ENCODE measurements at places on chromosomes 7 and 10. TPM values are rescaled to one million over a fixed set of nuclear protein-coding genes. Genes with fewer than 3 reads are reported as not detected.

GRCh38 chr10:17814973-17815372 is 5.8 kb downstream of the MRC1 start:
- no peak for DNase-seq

- no peak for DNase-seq
Measured at GRCh38 chr7:81534446-81534845, 235.4 kb downstream of the HGF start.

The TMEM60 gene
- 14.2 TPM for total RNA-seq

DNA sequence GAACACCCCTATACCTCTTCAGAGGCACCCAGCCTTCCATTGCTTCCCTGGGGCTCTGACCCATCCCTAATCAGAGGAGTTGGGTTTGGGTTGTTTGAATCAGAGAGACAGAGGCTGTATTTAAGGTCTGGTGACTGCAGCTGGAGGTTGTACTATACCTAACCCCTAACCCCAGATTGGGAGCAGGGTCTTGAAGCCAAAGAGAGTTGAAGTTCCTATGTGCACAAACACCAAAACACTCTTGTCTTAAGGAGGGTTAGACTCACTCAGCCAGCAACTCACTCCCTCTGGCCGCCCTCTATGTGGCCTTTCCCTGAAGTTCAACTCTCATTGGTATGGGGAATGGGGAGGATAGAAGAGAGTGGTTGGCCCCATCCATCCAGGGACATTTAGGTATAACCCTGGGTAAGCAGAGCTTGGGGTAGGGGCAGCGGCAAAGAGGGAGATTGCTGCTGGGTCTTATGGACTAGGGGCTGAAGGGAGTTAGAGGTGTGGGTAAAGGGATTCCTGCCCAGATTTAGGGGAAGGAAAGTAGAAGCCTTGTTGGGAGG is 80.0 kb downstream of the PAX2 start:
- no peak for DNase-seq

GRCh38 chr10:5500162-5500670 is 846 bp upstream of the CALML5 start:
- no peak for DNase-seq

- no peak for DNase-seq
Measured at GRCh38 chr10:102593074-102593803, 51.0 kb upstream of the TRIM8 start.

- no peak for DNase-seq
Measured at GRCh38 chr10:100143756-100144155, 42.1 kb downstream of the ERLIN1 start.

- no peak for DNase-seq
Measured at GRCh38 chr10:12471135-12471534, 121.8 kb downstream of the CAMK1D start.

The GARIN1A gene
- 0.10 TPM for total RNA-seq

- no peak for DNase-seq
Measured at GRCh38 chr7:80635533-80635932, 2.9 kb upstream of the CD36 start.

DNA sequence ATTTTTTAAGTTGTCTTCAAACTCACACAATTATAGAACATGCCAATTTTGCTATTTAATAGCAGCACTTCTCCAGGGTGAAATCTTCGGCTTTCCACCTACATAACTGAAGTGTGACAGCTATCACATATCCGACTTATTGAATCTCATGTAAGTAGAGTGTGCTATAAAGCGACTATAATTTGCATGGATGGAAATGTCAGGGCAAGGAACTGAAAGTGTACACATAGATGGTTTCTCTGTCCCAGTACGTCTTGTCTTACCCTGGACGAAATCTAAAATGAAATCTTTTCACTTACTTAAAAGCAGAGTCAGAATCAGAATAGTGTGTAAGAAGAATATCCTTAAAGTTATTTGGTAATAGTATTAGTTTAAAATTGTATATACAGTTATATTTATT is 132.3 kb downstream of the THSD7A start:
- no peak for DNase-seq

DNA sequence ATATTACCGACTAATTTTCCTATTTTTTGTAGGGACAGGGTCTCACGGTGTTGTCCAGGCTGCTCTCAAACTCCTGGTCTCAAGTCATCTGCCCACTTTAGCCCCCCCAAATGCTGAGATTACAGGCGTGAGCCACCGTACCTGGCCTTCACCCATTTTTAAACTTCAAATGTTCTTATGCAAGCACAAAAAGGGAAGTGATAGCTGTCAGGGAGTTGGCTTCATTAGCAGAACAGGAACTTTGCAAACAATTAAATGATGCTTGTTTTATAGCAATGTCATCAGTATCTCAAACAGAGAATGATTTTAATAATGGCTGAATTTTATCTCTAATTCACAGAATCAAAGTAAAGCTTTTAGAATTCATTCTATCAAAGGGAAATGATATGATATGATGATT is 49.8 kb upstream of the FAM171A1 start:
- DNase-seq: no peak

The ACTL6B gene
- not detected for total RNA-seq

GRCh38 chr10:124072106-124072505 is 21.3 kb downstream of the CHST15 start:
- no peak for DNase-seq

The MLXIPL gene
- not detected for total RNA-seq

GRCh38 chr10:62108759-62109586 is 159.7 kb downstream of the RTKN2 start:
- no peak for DNase-seq

GRCh38 chr7:44322631-44323363 is 2.6 kb downstream of the CAMK2B start:
- no peak for DNase-seq

DNA sequence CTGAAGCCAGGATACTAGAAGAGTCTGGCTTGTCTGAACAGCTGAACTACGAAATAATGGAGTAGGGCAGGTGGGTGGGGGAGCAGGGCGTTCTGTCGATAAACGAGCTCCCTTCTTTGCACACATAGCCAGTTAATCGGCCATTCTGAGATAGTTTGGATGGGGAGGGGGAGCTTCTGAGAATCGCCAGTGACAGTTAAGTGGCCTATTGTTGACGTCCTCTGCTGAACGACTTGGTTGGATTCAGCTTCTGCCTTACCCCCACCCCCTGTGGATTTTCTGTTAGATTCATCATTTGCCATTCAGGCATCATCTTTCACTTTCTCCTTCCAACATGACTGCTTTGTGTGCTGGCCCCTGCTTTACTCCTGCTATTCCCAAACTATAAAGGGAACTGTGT is 520 bp downstream of the CPA5 start:
- no peak for DNase-seq

The STOX1 gene
- total RNA-seq: 0.29 TPM

GRCh38 chr7:105800849-105801534 is 75.4 kb downstream of the ATXN7L1 start:
- DNase-seq: no peak

DNA sequence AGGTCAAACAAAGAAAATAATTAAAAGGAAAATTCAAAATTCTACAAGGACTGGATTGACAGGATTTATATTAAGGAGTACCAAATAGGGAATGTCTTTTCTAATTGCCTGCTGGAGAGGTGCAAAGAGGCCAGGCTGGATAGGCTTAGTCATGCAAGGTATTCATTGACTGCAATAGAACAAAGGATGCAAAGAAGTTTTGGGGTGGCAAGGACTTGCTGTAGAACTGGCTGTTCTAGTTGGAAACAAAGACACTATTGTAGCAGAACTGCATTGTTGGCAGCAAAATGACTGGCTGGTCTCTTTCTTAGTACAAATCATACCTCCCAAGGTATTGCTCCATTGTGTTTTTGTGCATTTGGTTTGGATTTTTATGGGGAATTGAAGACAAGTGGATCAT is 10.1 kb downstream of the ITGB8 start:
- no peak for DNase-seq

DNA sequence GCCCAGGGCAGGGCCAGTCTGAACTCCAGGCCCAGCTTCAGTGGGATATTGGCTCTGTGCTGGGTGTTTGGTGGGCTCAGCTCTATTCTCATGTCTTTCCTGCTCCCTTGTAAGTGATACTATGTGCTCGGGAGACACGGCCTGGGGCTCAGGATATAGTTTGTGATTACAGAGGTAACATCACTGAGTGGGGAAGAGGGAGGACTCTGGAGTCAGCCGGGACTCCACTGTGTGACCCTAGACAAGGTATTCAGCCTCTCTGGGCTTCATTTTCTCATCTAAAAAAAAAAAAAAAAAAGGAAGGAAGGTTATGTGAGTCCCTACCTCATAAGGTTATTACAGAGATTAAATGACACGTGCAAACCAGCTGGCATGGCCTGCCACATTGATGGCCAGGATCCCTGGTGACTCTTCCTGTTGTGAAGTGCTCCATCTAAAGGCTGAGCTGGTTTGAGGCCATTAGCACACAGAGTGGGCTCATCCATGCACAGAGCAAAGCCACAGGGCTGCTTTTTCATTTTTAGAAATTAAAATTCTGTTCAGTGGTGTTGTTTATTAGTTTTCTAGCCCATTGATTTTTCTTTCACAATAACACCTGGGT is 15.7 kb downstream of the SLC13A4 start:
- DNase-seq: no peak

GRCh38 chr7:138924501-138925225 is 56.5 kb downstream of the KIAA1549 start:
- DNase-seq: no peak

- no peak for DNase-seq
Measured at GRCh38 chr7:104371216-104371979, 43.0 kb downstream of the LHFPL3 start.

DNA sequence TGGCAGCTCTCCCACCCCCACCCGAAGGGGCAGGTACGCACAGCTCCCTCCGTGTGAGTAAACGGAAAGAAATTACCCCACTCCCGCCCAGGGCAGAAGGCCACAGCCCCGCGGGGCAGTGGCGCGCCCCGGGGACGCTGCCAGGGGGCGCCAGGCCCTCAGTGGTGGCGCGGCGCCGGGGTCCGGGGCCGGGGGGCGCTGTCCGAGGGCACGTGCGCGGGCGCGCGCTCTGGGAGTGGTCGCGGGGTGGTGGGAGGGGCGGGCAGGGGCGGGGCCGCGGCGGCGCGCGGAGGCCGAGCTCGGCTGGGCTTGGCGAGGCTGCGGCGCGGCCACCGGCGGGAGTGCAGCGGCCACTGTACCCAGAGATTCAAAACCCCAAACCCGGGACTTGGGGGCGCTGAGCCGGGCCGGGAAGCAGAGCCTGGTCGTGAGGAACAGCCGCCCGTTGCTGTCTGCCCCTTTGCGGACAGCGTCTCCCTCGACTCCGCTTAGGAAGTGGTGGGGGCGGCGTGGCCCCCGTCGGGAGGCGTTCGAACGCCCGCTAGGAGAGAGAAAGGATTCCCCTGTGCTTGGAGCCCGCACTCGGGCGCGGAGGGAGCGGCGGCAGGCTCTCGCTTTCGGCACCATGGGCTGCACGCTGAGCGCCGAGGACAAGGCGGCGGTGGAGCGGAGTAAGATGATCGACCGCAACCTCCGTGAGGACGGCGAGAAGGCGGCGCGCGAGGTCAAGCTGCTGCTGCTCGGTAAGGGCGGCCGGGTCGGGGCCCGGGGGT is at the start of gene GNAI1:
TSS of gene GNAI1 (plus strand) at position 296 of the 773 bp plus-strand sequence. CDS start at position 626, 330 bp downstream.
- peak; percentile 12 for DNase-seq

- DNase-seq: no peak
Measured at GRCh38 chr10:48567346-48567745, 37.5 kb downstream of the ARHGAP22 start.

All from activated CD4-positive, alpha-beta memory T cell treated with anti-CD3 and anti-CD28 coated beads for 36 hours (primary cell).